ENCODE measurements at places on chromosomes 7 and 10. TPM values are rescaled to one million over a fixed set of nuclear protein-coding genes. Genes with fewer than 3 reads are reported as not detected.

The SYCE1 gene
- polyA plus RNA-seq = 0.59 TPM

The BTBD16 gene
- polyA plus RNA-seq = 0.13 TPM

The ATRNL1 gene
- polyA plus RNA-seq = 0.71 TPM

The CDK1 gene
- 23.9 TPM for polyA plus RNA-seq

The OR2A42 gene
- polyA plus RNA-seq = 0.34 TPM

The TMEM236 gene
- 0.46 TPM for polyA plus RNA-seq

The SLC16A12 gene
- 1.2 TPM for polyA plus RNA-seq

The SPDYE1 gene
- polyA plus RNA-seq = 1.6 TPM

The CDK5 gene
- 9.1 TPM for polyA plus RNA-seq

The LEP gene
- polyA plus RNA-seq = not detected

The IGFBP1 gene
- polyA plus RNA-seq = 0.16 TPM

The CYP3A7 gene
- polyA plus RNA-seq = 0.24 TPM

The PRF1 gene
- polyA plus RNA-seq = 0.82 TPM

The LRIT1 gene
- polyA plus RNA-seq = not detected

The TRIM24 gene
- polyA plus RNA-seq = 25.3 TPM

The TEX36 gene
- polyA plus RNA-seq = not detected

The LRRC4 gene
- 3.3 TPM for polyA plus RNA-seq

The PDSS1 gene
- polyA plus RNA-seq = 8.0 TPM

The BRAF gene
- 9.8 TPM for polyA plus RNA-seq
